ENCODE measurements at places on chromosomes 4 and X.

DNA sequence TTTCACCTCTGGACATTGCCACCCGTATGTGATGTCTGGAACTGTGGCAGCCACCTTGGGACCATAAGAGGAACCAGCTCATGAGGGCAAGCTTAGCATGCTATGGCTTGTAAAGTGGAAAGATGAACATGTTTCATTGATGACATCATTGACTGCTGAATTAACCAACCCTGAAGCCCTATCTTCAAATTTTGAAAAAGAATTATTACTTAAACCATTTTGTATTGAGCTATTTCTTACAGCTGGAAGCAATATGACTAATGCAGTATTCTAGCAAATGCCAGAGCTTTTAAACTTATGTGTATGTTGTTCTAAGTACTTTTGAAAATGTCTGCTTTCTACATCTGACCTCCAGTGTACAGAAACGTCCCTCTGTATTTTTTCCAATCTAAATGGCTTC is 18.1 kb downstream of the GUCY2F start:
- DNase-seq = no peak

- DNase-seq = no peak
Measured at GRCh38 chrX:11464380-11464779, 171.2 kb downstream of the AMELX start.

DNA sequence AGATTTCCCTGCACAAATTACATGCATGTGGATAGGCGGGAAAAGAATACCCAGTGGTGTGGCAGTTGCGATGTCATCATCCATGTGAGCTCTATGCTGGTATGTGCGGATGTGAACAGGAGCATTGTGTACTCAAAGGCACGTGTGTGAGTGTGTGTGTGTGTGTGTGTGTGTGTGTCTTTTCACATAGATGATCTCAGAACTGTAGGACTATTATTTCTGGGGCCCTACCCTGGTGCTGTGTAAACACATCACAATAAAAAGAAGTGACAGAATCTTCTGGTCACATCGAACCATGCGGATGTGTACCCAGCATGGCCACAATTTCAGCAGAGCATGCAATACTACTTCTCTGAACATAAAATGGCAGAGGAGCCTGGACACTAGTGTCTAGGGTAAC is 624.8 kb downstream of the MID1IP1 start:
- DNase-seq = no peak

- no peak for DNase-seq
Measured at GRCh38 chr4:6926681-6927478, 17.3 kb downstream of the TBC1D14 start.

DNA sequence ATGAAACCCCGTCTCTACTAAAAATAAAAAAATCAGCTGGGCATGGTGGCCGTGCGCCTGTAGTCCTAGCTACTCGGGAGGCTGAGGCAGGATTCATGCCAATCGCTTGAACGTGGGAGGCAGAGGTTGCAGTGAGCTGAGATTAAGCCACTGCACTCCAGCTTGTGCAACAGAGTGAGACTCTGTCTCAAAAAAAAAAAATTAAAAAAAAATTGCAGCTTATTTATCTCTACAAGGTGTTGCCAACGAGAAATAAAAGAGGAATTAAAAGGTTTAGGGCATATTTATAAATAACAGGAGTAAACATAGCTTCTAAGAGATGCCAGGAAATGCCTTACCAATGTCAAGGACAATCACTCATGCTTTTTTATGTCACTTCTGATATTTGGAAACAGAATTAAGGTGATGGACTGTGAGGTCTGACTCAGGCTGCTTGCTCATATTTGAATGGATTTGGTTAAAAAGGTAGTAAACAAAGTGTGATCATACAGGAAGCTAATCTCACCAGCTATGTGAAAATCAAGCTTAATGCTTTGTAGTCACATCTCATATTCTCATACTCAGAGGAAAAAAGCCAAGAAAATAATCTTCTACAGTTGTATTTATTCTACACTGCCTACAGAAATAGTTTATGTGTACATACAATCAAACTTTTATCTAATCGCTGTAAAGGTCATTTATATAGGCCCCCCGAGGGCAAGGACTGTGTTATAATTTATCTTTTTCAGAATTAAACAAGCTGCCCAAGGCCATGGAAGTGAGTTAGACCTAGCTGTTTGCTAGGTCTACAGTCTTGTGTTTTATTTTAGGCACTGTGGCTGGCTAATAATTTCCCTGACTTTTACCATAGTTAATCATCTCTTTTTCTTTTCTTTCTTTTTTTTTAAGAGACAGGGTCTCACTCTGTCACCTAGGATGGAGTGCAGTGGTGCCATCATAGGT is 61.1 kb upstream of the RBMX start:
- DNase-seq = no peak

DNA sequence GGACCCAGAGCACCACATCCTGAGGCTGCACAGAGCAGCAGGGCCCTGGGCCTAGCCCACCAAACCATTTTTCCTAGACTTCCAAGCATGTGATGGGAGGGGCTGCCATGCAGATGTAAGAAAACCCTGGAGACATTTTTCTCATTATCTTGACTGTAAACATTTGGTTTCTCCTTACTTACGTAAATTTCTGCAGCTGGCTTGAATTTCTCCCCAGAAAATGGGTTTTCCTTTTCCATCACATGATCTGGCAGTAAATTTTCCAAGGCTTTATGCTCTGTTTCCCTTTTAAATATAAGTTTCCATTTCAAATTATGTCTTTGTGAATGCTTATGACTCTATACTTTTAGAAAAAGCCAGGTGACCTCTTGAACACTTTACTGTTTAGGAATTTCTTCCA is 945.9 kb upstream of the NDST4 start:
- no peak for DNase-seq

DNA sequence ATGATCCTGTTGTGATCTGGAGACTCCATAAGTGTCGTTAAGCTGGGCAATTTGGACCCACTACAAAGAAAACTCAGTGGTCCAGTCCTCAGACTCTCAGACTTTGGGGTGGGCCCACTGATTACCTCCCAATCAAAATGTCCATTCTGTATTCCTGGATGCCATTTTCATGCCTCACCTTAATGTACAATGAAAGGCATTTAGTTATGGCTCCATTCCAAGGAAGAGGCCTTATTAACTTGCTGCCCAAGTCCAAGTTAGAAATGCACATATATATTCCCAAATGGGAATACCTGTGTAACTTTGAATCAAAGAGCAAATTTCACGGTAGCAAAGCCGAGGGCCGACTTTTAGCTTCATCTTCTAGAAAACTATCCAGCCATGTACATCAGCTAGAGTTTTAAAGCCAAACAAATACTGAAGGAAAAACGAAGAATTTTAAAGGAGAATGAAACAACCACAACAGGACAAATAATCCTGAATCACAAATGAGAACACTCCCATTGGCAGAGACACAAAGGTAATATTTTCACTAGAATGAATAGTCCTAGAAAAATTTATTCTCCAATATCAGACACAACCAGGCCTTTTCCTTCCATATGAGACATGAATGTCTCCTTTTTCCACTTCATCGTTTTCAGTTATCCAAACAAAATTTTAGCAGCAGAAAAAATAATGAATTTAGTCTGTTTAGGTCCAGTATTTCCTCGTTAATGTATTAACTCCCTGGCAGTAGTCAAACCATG is 63.7 kb upstream of the HHIP start:
- DNase-seq = no peak

GRCh38 chrX:19709812-19710518 is 177.4 kb downstream of the SH3KBP1 start:
- no peak for DNase-seq

- DNase-seq = no peak
Measured at GRCh38 chrX:153612413-153612812, 13.5 kb upstream of the CCNQ start.

DNA sequence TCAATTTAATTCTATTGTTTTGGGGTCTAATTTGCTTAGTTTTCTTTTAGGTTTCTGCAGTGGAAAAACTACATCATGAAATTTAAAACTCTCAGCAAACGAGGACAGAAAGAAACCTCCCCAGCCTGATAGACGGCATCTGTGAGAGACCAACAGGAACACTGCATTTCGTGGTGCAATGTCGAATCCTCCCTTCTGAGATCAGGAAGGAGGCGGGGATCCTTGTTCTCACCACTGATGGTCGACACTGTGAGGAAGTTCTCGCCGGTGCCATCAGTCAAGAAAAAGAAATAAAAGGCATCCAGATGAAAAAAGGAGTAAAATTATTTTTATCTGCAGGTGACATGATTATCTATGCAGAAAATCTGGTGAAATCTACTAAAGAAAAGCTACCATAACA is 16.5 kb downstream of the GAK start:
- DNase-seq = no peak

- DNase-seq = no peak
Measured at GRCh38 chrX:73916931-73917667, 354.1 kb downstream of the CHIC1 start.

DNA sequence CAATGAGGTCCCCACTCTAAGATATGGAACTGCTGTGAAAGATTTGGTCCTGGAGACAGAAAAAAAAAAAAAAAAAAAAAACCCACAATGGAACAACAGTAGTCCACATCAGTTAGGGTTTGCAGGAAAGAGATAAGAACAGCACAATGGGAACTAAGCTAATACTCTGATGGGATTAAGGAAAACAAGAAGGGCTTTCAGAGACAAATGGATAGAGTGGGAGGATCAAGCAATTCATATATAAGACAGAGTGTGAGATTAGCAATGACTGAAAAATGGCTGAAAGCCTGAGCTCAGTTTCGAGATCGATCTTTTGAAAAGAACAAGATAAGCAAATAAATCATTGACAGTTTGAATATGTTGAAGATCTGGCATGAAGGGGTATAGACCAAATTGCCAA is 188.4 kb upstream of the TRPC5 start:
- no peak for DNase-seq

DNA sequence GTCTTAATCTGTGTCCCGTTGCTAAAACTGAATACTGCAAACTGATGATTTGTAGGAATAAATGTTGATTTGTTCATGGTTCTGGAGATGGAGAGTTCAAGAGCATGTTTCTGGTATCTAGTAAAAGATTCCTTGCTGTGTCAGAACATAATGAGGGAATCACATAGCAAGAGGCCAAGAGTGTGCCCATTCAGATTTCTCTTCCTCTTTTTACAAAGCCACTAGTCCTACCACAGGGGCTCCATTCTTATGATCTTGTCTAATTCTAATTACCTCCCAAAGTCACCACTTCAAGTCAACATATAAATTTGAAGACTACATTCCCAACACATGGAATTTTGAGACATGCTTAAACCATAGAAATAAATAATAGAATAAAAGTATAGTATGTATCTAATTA is 608.8 kb upstream of the EPHA5 start:
- DNase-seq = no peak

DNA sequence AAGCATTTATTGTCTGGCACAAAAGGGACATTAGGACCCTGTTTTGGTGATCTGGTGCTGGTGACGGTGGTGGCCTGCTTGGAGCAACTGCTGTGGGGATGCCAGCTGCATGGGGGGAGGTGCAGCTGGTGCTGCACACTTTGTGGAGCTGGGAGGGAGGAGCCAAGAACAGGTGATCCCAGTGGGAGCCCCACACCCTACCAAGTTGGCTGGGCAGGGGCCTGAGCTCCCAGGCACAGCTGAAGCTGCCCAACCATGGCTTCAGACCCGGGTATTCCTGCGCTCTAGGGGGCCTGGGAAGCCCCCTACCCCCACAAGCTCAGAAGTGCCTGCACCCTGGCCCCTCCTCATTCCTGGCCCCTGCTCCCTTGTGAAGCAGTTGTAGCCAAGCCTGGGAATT is 1512.5 kb downstream of the TECRL start:
- no peak for DNase-seq

- DNase-seq = no peak
Measured at GRCh38 chrX:151985955-151986354, 11.5 kb upstream of the GABRE start.

DNA sequence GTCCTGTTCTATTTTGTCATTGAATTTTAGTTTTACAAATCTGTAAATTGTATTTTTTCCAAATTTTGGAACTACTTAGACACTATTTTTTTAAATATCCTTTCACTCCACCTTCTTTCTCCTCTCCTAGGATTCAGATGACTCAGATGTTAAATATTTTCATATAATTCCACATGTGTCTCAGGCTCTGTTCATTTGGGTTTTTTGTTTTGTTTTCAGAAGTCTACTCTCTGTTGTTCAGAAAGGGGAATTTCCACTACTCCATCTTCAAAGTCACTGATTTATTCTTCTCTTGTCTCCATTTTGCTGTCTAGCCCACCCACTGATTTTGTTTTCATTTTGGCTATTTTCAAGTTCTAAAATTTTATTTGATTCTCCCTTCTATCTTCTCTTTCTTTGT is 264.0 kb upstream of the SLIT2 start:
- DNase-seq = no peak

DNA sequence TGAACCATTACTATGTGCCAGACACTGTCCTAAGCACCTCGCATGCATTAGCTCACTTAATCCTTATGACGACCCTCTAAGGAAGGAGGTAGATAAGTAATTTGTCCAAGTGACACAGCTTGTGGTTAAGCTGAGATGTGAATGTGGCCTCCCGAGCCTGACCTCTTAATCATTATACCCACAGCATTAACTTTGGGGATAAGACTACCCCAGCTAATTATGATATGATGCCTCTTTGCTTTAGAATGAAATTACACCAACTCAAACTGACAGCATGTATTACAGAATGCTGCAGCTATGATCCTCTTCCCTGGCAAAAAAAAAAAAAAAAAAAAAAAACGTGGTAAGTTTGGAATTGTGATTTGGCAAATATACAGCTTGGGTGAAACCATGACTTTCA is 53.5 kb downstream of the APBB2 start:
- no peak for DNase-seq

DNA sequence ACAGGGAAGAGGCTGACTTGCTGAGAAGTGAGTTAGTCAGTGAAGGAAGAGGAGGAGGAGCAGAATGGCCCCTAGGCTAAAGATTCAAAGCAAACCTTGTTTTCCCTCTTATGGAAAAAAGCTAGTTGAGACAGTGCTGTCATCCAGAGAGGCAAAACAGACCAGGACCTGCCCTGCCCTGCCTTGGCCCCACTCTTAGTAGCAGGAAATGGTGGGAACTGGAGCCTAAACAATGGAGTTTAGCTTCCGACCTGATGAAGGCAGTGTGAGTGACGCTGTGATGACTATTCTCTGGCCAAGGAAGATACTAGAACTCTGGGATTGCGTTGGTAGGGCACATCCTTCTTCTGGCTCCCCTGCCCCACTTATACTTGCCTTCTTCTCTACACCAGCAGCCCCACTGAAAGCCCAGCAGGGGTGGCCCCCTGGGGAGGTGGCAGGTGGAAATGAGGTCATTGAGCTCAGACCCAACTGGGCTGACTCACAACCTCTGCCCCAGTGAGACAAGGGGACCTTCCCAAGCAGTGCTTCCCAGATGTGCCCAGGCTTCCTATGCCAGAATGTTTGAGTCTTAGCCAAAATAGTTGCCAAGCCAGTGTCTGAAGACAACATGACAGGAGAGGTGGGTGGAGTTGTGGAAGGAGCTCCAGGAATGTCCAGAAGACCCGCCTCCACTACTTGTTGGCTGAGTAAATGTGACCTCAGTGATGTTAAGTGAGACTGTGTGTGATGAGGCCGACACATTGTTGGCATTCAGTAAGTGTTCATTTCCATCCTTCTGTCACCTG is 38.8 kb downstream of the MSN start:
- no peak for DNase-seq

- DNase-seq = no peak
Measured at GRCh38 chr4:182242787-182243186, 415 bp upstream of the TENM3 start.

Data from KG1 (cell line).